HT-29 (cell line): ENCODE measurements at places on chromosomes 7 and 10. TPM values are rescaled to one million over a fixed set of nuclear protein-coding genes. Genes with fewer than 3 reads are reported as not detected.
A peak's percentile ranks its signal among the peaks of the same experiment; 100 is the strongest.

GRCh38 chr7:112400141-112400540, 50.1 kb upstream of the IFRD1 start:
- DNase-seq: no peak

- peak; percentile 53 for DNase-seq
Measured at GRCh38 chr10:117374506-117375359, 507 bp downstream of the PDZD8 start.

- DNase-seq: no peak
Measured at GRCh38 chr7:1015196-1016121, 28.9 kb upstream of the GPR146 start.

DNA sequence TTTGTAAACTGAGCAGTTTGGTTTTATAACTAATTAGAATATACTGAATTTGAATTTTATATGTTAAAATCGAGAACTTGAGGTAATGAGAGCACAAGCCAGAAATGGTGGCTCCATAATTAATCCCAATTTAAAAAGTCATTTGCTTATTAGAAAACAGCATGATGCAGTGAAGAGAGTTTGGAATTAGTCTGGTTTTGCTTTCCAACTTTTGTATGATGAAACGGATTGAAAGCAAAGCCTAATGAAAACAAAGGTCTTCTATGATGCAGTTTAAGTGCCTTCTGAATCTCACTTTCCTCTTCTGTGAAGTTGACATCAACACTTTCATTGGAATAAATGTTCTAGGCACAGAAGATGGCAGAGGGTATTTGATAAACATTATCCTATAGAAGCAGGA, 89.4 kb downstream of the SORCS1 start:
- no peak for DNase-seq

DNA sequence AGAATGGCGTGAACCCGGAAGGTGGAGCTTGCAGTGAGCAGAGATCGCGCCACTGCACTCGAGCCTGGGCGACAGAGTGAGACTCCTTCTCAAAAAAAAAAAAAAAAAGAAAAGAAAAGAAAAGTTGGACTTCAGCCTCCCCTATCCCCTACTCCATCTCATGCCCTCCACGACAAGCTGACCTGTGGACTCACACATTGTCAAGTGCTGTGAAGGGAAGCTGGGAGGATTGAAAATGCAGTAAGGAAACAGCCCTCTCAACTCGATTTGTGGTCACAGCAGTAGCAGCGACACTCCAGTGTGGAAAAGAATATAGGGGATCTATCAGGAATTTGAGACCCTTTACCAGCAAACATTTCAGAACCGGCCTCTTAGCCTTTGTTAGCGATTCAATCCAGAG, 103.6 kb upstream of the SVIL start:
- DNase-seq: no peak

GRCh38 chr10:127804696-127805095, 67.7 kb downstream of the FOXI2 start:
- no peak for DNase-seq

DNA sequence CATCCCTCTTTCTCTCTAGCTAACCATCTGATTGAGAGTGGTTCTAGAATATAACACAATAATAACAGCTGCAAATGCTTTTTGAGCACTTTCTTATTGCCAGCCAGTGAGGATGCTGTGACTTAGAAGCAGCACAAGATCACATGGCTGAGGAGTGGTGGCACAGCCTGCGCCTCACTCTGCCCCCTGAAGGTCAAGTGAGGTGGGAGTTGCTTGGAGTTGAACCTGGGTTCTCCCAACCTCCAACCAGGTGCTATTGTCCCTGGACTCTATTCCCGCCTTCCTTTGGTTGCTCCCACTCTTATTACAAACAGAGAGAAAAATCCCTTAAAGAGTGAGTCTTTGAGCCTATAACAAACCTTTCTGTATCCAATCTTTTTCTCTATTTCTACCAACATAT, 280.3 kb upstream of the PODXL start:
- DNase-seq: no peak

DNA sequence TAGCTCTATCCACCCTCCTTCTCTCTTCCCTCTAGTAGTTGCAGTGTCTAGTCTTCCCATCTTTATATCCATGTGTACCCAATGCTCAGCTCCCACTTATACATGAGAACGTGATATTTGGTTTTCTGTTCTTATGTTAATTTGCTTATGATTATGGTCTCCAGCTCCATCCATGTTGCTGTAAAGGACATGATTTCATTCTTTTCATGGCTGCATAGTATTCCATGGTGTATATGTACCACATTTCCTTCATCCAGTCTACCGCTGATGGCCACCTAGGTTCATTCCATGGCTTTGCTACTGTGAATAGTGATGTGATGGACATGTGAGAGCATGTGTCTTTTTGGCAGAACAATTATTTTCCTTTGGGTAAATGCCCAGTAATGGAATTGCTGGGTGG, 6.5 kb downstream of the PRSS2 start:
- DNase-seq: no peak

DNA sequence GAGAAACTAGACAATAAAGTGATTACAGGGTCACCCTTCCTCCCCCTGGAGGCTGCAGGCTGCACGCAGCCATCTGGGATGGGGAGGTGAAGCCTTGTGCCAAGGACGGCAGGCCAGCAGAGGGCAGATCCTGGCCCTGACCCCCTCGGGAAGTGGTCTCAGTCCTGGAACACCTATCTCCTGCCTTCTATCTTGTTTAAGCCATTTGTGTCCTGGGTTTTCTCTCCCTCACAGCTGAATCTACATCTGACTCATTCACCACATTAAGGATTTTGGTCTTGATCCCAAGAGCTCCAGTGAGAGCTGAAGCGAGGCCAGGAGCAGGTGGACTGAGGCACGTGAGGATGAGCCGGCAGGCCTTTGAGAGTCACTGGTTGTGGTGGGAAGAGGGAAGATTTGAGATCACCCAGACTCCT, 16.4 kb upstream of the PARP12 start:
- DNase-seq: peak; percentile 25

DNA sequence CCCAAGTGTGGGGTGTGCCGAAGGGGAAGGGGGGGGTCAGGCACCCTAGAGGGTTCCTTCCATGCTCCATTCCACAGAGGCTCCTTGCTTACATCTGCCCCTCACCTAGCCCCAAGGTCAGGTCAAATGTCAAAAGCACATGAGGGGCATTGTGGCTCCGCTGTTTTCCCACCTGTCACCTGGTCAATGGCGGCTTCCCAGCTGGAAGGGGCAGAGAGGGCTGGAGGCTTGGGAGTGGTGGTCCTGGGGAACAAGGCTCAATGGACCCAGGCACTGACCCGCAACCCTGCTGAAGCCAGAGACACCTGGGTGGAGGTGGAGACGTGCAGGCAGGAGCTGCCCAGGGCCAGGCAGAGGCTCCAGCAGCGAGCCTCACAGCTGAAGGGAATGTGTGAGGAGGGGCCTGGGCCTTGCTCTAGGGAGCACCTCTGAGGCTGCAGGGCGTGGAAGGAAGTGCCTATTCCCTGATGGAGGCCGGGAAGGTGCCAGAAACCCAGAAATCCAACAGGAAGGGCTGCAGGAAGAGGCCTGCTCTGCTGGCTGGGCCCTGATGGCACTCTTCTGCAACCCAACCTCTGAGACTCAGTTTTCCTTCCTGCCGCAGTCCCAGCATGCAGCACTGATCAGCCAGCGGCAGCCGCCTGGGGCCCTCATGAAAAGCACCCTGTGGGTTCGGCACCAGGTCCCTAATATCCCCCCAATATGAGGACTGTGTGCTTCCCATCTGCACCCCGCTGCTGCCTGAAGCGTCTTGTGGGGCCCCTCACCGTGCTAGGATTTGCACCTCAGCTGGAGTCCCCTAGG, 16.0 kb downstream of the RASGEF1A start:
- DNase-seq: no peak

GRCh38 chr10:70132098-70133029, at the start of gene AIFM2:
TSS of gene AIFM2 (minus strand) at chr10:70132825. CDS start at chr10:70124084, 8,741 bp downstream.
- peak; percentile 79 for DNase-seq

DNA sequence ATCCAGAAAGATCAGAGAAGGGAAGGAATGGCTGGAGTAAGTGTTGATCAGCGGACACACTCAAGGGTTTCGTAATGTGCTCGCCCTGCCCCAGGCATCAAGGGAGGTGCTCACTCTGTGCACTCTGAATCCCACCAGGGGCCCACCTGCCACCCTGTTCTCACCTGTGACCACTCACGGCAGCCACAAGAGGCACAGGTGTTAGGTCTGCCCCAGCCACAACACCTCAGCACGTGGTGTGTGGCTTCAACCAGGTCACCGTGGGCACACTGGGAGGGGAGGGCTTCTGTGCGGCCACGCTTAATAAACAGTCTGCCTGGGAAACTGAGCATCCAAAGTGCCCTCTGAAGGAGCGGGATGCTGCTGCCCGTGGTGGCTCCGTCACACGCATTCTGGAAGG, 49.8 kb downstream of the CUX1 start:
- no peak for DNase-seq

DNA sequence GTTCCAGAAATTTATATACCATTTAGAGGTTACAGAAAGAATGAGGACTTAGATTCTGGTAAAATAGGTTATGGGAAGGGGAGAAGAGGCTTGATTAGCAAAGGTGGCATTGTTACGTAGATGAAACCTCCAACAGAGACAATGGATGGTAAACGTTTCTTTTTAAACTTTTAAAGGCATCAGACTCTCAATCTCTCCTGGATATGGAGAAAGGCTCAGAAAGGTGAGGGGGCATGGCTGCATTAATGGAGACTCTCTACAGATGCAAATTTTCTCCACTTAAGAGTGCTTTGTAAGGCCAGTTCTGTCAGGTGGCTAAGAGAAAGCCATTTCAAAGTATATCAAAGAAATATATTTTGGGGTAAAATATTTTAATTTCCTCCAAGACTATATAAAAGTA, 240.9 kb upstream of the PTER start:
- DNase-seq: no peak

DNA sequence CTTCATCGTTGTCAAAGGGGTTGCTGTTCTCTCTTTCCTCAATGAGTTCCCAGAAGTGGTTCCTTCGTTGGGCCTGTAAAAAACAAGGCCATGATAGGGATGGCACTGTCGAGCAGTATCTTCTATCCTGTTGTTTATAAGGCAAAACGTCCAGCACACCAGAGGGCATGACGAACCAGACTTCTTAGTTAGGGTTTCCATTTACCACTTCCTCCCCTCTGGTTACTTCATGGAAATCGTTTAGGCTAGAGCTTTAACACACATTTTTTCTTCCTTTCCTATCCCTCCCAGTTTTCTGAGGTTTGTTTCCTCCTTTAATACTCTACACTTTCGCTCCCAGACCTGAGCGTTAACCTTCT, 24.7 kb downstream of the MKRN1 start:
- DNase-seq: no peak

DNA sequence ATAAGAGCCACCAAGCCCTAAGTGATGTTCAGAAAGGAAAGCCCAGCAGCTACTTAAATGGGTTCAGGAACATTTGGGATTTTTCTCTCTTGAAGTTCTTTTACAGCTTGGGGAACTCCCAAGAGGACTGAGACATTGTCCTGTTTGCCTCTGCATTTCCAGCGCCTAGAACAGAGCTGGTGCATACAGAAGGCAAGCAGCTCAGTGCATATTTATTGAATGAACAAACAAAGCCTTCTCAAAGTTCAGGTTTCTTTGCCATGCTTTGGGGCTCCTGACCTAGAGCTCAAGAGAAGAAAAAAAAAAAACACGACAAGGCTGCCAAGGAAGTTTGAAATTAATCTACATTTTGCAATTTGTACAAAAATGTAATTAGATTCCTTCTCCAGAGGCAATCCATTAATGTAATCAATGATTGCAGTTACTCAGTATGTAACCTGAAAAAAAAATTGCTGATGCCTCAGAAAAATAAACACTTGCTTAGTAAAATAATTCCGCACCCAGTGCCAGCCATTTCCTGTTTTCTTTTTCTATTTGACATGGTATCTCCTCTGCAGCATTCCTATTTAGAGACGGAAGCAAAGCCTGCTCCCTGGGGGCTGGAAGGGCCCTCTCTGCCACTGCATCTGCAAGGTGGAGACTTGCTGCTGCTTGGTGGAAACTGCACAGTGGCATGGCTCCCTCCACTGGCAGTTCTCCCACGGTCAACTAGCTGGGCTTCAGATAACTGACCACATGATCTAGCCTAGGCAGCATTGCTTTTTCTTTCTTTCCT, 157.3 kb downstream of the TMEM178B start:
- DNase-seq: peak; percentile 41

- DNase-seq: peak; percentile 67
Measured at GRCh38 chr7:66204822-66205740, at the start of gene TPST1. TSS of gene TPST1 (plus strand) at chr7:66205334. CDS start at chr7:66240426, 35,092 bp downstream.

DNA sequence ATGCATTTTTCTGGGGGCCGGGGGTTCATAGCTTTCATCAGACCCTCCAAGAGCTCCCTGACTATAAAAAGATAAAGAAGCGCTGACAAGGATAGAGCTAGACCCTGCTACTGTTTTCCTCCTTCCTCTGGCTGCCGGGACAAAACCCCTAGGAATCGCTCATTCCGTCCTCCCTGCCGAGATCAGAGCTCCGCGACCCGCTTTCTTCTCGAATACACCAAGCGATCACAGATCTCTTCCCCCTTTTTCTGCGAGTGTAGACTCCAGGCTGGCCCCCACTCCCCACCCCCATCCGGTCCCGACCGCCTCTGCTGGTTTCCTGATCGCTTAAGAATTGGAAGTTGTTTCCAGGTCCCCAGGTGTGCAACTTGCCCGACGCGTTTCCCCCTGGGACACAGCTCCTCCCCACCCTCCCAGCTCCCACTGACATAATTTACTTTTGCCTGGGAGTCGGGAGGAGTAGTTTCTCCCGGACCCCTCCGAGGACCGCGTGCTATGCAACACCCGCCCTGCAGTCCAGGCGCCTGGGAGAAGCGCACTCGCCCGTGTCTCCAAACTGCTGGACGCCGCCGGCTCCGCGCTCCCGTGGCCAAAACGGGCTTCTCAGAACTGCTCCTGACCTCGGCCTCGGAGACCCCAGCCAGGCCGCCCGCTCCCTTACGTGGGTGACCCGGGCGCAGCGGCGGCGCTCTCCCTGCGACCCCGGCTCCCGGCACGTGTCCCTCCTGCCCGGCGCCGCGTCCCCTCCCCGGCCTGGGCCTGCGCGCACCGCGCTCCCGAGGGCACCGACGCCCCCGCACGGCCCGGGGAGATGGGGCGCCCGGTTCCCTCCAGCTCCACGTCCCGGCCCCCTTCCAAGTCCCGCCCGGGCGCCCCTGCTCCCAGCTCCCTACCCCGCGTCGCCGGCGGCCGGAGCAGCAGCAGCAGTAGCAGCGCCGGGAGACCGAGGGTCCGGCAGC, 552 bp downstream of the IL15RA start:
- peak; percentile 45 for DNase-seq

Gene KCP
- 1.0 and 1.2 TPM in 2 replicates for total RNA-seq

Gene IFIT1B
- not detected in 2 replicates for total RNA-seq

Gene HOXA13
- 19.8 and 22.2 TPM in 2 replicates for total RNA-seq

Gene RAPGEF5
- 8.9 and 9.3 TPM in 2 replicates for total RNA-seq

Gene PDE6C
- total RNA-seq: not detected in 2 replicates

Gene PAPOLB
- not detected in 2 replicates for total RNA-seq

Gene CYP3A7
- total RNA-seq: 0.10 TPM in 1 of 2 replicates, not detected in the other

Gene TUBAL3
- total RNA-seq: 0.05 and 0.47 TPM in 2 replicates

Gene LSM8
- total RNA-seq: 89.8 and 108 TPM in 2 replicates

Gene SLC13A1
- total RNA-seq: not detected in 2 replicates
